ENCODE measurements at places on chromosomes 1 and 21.

GRCh38 chr1:82048596-82048995, 247.9 kb downstream of the ADGRL2 start:
- no peak for DNase-seq

- no peak for DNase-seq
These were observed 38.0 kb upstream of the SERBP1 start for GRCh38 chr1:67468066-67468718.

DNA sequence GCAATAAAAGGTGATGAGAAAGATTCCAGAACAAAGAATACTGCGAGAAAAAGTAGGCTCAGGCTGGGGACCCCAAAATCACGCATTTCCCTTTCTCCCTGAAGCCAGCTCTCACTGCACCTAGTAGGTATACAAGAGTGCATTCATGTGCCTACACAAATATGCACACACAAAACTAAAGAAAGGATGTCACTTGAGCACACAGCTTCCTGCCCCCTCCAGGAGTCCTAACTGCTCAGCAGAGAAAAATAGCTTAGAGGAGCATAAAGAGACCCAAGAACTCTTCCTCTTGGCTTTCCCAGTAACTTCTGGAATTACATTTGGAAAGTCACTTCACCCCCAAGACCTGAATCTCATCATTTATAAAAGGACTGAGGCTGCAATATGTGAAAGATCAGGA, 38.0 kb downstream of the JAK1 start:
- no peak for DNase-seq

- no peak for DNase-seq
These were observed 37.6 kb downstream of the ZBTB40 start for GRCh38 chr1:22489278-22489677.

DNA sequence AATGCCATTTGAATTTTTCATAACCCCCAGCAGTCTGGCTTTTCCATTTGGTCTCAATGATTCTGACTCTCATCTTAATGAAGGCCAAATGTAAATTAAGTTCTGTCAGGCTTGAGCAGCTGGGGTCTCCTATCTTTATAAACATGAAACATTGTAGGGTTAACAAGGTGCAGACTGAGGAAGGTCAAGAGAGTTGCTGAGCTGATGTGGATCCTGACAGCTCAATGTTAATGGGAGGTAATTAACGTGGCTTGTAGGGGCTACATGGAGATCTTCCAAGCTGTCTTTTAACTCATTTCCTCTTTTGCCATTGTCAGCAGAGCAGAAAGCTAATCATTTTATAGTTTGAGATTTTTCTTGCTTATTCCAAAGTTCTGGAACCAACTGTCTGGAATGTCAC, 55.2 kb downstream of the FGGY start:
- no peak for DNase-seq

- DNase-seq: no peak
These were observed 139.7 kb downstream of the MAGI3 start for GRCh38 chr1:113530021-113530420.
